Stimulated activated naive CD4-positive, alpha-beta T cell (primary cell): ENCODE measurements at places on chromosomes 2 and 18.

GRCh38 chr18:22204996-22205395 lies 35.6 kb downstream of the GATA6 start:
- DNase-seq, result no peak

DNA sequence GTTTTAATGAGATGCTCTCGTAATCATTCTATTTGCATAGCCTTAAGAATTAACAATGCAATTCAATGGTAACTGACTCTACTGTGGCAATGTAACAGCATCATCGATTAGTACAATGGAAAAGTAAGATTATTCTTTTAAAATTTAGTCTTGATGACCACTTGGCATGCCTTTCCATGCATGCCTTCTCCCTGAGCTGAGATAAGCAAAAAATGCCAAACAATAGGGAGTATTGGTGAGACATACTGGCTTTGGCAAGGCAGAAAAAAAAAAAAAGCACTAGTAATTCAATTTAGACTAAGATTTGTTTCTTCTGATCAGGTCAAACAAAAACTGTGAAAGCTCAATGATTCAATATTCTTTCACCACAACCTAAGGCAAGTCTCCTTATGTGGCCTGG lies 110.8 kb upstream of the TRIB2 start:
- no peak for DNase-seq

GRCh38 chr2:48274040-48274439 lies 255.9 kb upstream of the STON1 start:
- DNase-seq, result no peak

DNA sequence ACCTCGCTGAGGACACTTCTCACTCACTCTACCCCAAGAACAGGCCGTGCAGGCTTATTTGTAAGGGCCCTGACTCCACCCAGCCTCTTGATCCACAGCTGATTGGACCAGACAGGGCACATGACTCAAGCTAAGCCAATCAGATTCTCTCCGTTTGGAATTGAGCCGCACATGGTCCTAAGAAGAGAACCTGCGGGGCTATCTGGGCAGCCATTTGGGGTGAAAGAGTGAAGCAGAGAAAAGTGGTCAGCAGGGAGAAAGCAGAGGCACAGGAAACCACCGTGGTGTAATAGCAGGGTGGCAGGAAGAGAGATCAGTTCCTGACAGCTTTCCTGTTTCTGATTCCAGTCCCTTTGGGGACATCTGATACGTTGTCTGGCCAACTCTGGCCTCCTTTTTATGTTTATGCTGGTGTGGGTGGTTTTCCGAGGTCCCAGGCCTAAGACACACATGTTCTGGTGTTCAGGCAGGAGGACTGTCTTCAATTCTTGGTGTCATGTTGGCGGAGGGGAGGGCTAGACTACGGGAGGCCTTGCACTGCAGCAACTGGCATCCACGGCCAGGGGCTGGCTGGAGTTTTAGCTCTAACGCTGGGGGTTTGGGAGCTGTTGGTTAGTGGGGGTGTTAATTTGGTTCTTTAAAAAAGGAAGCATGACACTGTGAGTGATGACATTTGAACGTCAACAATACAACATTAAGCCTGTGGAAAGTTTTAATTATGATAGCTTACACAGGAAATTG lies 26.1 kb upstream of the SPTBN1 start:
- DNase-seq, result no peak

- no peak for DNase-seq
These were observed 180.3 kb downstream of the ALK start for GRCh38 chr2:29741132-29741531.

DNA sequence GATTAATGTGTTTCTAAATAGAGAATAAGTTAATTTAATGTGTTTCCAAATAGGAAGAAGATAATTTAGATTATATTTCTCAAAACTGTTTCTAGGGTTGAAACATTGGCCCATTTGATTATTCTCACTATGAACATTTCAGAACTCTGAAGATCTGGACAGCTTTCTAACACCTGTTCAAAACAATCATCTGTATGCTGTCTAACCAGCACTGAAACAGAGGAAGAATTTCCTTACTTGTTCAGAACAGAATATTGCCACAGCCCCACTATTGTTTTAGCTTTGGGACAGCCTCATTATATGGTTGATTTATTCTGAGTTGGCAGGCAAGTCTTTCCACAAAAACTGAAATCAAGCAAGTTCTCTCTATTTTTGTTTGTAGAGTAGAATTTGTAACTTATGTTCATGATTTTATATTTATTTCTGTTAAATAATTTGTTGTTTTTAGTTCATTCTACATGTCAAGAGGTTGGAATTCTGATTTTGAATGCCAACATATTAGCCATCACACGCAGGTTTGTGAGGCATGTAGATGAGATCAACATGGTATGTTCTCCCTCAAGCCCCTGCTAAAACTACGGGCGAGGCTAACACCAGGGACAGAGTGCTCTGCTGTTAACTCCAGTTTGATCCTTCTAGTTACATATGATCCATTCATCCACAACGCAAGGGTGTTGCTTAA lies 11.2 kb downstream of the IL18RAP start:
- no peak for DNase-seq

GRCh38 chr18:5238371-5238976 lies 41.4 kb upstream of the AKAIN1 start:
- no peak for DNase-seq

- DNase-seq, result no peak
These were observed 119.1 kb downstream of the BAZ2B start for GRCh38 chr2:159497256-159497655.

DNA sequence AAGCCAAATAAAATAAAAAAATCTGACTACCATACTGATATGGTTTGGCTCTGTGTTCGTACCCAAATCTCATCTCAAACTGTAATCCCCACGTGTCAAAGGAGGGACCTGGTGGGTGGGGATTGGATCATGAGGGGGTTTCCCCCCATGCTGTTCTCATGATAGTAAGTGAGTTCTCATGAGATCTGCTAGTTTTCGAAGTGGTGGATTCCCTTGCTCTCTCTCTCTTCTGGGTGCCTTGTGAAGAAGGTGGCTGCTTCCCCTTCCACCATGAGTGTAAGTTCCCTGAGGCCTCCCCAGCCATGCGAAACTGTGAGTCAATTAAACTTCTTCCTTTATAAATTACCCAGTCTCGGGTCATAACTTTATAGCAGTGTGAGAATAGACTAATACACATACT lies 123.8 kb upstream of the WDSUB1 start:
- DNase-seq, result no peak
